ENCODE measurements at places on chromosomes 16 and 17. TPM values are rescaled to one million over a fixed set of nuclear protein-coding genes. Genes with fewer than 3 reads are reported as not detected.

GRCh38 chr17:35373534-35373983, at the start of gene SLFN11:
TSS of gene SLFN11 (minus strand) at chr17:35373621. CDS start at chr17:35363807, 9,814 bp downstream.
- peak; percentile 98 for DNase-seq

DNA sequence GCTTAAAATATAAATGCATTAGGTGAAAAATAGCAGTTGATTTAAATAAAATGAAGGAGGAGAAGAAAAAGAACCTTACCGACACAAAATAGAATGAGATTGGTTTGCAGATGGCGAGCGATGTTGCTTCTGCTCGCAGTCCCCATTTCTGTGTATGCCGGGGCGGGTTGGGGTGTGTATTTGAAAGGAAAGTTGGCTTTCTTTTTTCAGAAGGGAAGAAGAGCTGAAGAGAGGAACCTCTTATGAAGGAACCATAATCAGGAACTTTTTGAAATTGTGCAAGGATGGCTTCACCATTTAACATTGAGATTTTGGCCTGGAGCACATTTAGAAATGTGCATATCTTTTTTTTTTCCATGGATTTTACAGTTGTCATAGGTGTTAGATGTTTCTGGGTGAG, at the start of gene IGSF6:
Gene IGSF6, minus strand, starts transcription at position 156 of the 400 bp plus-strand sequence. Its CDS starts 10 bp downstream, at position 146.
- DNase-seq: no peak

- no peak for DNase-seq
Observed at GRCh38 chr16:79767421-79768275, 167.1 kb upstream of the MAF start.

Gene SEPTIN1
- total RNA-seq: not detected

GRCh38 chr16:80158766-80159165, 382.0 kb upstream of the DYNLRB2 start:
- no peak for DNase-seq

- DNase-seq: no peak
Observed at GRCh38 chr16:73215678-73216377, 167.9 kb upstream of the ZFHX3 start.

Gene AOC3
- 4.7 TPM for total RNA-seq

- DNase-seq: no peak
Observed at GRCh38 chr17:45088741-45089140, 27.6 kb downstream of the NMT1 start.

DNA sequence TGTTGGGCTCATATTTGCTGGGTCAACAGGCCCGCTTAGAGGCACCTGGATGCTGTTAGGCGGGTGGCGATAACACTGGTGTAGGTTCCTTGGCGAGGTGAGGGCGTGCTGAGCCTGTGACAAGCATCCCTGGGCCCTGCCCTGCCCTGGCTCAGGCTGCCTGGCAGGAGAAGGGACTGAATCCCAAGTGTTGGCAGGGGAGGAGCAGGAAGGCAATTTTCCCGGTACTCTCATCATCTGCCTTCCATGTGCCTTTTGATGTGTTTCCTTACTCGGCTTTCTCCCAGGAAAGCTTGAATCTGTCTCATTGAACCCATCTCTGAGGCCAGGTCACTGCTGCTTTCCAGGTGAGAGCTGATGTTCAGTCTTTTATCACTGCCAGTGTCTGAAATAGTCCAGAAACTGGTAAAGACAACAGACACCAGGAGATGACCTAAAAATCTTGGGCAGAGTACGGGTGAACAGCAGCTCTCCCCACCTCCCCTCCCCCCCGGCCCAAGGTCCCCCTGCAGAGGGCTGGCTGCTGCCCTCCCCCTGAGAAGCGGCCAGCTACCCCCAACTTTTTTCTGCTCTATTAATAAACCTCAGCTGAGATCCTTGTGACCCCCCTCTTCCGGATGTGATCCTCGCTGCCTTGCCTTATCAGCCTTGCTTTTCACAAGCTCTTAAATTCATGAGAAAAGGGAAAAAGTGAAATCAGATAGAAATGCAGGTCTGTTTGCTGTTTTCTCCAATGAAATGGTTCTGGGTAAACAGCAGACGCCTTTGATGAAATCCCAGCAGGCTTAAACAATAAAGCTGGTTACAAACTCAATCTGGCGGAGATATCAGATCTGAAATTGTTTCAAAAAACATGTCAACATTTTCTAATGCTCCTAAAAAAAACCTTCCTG, 29.0 kb downstream of the RTN4RL1 start:
- DNase-seq: no peak

Gene RHBDF2
- 76.1 TPM for total RNA-seq

Gene SAMD14
- not detected for total RNA-seq

DNA sequence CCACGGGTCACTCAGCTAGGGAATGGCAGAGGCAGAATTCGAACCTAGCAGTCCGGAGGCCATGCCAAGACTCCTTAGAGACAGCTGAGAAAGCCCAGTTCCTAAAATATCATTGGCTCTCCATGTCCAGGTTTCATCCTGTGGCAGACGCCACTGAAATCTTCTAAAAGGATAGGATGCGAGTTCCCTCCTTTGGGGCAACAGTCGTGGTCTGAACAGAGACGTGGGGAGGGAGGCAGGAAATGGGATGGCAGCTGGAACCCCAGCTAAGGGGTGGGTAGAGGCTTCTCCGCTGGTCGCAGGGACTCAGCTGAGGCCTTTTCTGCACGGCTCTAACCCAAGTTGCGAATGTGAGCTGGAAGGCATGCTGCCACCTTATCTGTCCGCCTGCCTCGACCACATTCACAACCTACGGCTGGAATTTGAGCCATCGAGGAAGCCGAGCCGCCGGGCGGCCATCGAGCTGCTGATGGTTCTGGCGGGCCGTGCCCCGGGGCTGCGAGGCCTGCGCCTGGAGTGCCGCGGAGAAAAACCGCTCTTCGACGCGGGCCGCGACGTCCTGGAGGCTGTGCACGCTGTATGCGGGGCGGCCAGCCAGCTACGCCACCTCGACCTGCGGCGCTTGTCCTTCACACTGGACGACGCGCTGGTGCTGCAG, 1.9 kb upstream of the HSF4 start:
- peak; percentile 84 for DNase-seq

Gene SP6
- 29.9 TPM for total RNA-seq

- DNase-seq: no peak
Observed at GRCh38 chr16:49283376-49284049, 1.9 kb upstream of the CBLN1 start.

Gene HLF
- total RNA-seq: 29.1 TPM

Gene TEKT1
- not detected for total RNA-seq

DNA sequence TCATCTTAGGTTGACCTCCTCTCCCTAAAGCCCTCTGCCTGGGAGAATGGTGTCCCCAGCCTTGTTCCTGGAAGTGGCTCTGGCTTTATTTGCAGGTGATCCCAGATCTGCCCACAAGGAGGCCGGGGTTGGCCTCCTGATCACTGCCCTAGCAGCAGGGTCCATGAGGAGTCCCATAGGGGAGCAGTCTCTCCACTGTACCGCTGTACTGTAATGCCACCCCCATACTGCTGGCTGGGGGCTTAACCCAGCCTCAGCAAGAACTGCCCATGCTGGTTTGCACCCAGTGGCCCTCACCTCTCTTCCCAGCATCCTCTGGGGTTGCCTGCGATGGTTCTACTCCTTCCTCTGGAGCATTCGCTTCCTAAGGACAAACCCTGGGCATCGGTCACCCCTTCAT, 39.1 kb downstream of the PSME3IP1 start:
- peak; percentile 60 for DNase-seq

DNA sequence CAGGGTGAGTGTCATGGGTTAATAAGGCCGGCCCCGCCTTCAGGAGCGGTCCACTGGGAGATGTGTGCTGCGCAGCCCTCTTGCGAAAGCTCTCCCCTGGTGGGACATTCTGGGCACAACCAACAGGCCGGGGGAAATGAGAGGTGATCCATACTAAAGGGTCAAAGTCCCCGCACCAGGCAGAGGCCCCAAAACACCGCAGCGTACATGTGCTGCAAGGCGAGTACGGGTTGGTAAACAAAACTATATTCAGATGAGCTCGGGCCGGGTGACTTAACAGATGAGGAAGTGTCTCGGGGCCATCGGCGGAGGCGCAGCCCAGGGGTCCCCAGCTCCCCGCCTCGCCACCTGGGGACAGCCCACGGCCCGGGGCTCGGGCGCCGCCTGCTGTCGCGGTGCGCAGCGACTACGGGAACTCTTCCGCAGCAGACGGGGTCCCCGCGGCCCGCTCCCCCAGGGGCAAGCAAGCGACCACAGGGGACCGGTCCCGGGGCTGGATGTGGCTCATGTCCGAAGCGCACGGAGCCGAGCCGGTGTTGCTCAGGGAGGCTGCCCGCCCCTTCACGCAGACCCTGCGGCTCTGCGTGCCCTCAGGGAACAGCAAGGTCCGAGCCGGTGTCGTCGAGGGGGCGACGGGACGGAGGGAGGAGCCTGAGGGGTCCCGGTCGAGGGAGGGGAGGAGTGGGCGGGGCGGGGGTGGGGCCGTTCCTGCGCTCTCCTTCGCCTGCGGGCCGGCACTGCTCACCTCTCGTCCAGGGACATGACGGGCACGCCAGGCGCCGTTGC, at the start of gene RAB37:
Gene RAB37, plus strand, starts transcription at position 744 of the 786 bp plus-strand sequence. Its CDS starts 17 bp downstream, at position 761.
- DNase-seq: no peak

Gene KIF19
- 0.91 TPM for total RNA-seq

GRCh38 chr17:7857713-7858521, at the start of gene CYB5D1:
TSS of gene CYB5D1 (plus strand) at chr17:7858003. CDS start at chr17:7858135, 132 bp downstream.
- DNase-seq: peak; percentile 94

- no peak for DNase-seq
Observed at GRCh38 chr17:77872714-77873499, 85.6 kb upstream of the TNRC6C start.

- no peak for DNase-seq
Observed at GRCh38 chr17:74871356-74872076, 1.3 kb downstream of the FDXR start.

DNA sequence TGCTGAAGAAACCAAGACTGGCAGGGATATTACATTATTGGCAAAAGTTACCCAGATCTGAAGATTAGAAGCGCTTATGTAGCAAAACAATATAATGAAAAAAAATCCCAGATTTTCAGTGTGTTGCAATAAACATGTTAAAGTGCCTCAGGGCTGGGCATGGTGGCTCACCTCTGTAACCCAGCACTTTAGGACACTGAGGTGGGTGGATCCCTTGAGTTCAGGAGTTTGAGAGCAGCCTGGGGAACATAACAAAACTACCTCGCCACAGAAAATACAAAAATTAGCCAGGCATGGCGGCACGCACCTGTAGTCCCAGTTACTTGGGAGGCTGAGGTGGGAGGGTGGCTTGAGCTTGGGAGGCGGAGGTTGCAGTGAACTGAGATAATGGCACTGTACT, 6.8 kb downstream of the ZNF207 start:
- no peak for DNase-seq

- no peak for DNase-seq
Observed at GRCh38 chr17:48549281-48549630, 4.3 kb upstream of the HOXB2 start.

Gene FAAP100
- total RNA-seq: 31.1 TPM

Gene TBC1D3G
- total RNA-seq: not detected

Gene YBX2
- 3.4 TPM for total RNA-seq

DNA sequence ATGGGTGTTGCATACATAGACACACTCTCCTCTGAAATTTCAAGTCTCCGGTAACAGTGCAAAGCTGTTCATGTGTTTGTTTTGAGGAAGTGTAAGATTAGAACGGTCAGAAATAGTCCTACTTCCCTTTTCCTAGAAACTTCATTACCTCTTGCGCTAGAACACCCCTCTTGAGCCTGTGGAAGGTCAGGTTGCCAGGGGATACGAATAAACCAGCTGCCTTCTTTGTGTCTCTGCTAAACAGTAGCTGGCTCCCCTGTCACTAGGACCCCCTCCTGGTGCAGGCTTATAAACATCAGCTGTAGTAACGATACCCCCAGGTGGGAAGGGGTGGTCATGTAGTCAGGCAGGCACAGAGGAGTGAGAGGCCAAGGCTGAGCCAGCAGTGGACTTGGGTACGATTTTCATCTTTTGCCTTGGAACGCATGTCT, 113.4 kb upstream of the RCVRN start:
- DNase-seq: no peak

Data from lower leg skin (tissue), 4 donors.